ENCODE measurements at places on chromosomes 6 and 20. TPM values are rescaled to one million over a fixed set of nuclear protein-coding genes. Genes with fewer than 3 reads are reported as not detected.

DDO gene
- polyA plus RNA-seq = 0.59 TPM

AURKA gene
- polyA plus RNA-seq = 13.5 TPM

- DNase-seq = no peak
Measured at GRCh38 chr6:127618729-127619128, 41.8 kb downstream of the C6orf58 start.

DNA sequence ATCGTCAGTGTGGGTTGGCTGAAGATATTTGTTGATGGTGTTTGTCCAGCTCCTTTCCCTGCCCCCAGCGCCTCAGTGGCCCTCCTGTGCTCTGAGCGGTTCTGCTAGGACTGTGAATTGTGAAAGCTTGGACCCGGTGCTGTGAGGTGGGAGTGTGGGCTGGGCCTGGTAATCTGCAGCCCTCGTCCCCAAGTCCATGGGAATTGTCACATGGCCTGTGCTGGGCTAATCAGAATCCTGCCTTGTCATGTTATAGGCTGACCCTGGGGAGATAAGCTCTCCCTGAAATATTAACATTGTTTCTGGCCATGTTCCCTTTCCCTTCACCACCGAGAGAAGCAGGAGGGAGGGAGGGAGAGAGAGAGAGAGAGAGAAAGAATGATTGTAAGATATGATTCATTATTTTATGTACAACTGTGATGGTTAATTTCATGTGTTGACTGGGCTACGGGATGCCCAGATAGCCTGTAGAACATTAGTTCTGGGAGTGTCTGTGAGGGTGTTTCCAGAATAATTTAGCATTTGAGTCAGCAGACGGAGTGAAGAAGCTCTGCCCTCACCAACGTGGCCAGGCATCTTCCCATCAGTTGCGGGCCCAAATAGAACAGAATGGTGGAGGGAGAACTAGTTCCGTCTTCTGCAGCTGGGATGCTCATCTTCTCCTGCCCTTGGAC is 62.4 kb downstream of the TFAP2C start:
- no peak for DNase-seq

DNA sequence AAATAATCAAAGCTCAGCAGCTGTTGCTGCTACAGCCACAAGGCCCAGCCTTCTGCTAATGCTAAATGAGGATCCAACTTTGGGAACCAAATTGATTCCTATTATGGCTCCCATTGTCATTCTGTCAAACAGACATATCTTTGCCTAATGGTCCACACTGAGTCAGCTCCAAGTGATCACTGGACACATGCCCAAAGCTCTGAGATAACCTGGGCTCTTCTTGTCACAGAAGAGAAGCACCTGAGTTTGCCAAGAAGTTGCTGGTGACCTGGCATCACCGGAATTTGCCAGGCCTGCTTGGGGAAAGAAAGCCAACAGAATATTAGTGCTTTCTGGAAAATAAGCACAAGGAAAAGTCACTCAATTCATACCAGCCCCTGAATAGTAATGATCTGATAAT is 5.8 kb downstream of the TNFRSF21 start:
- no peak for DNase-seq

DNA sequence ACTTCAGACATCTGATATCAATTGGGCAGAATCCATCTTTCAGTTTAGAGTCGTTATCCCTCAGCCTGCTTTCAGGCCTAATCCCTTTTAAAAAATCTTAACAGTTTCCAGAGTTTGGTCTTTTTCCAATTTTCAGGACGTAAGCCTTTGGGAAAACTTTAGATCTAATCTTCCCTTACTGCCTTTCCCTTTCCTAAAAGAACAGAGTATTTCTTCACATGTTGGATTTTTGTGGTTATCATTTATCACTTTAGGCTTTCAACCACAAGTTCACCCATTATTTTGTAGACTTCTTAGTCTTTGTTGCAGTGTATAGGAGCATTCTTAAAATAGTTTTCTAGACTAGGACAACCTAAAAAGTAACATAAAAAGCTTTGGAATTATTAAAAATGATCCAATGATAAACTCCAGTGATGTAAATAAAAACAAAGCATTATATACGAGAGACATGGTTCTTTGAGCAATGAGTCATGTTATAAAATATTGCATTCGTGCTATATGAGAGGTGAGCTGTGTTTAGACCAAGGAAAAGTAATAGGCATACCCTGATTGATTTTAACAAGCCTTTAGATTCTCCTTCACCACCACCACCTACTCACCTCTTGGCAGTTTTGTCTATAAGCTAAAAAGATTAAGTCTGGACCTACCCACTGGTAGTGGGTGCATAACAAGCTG is 90.4 kb upstream of the MCHR2 start:
- DNase-seq = no peak

GRCh38 chr6:72939004-72939403 is 286.3 kb downstream of the KHDC1L start:
- DNase-seq = no peak

All from right renal pelvis (tissue), 4 donors.